Amniotic epithelial cell (primary cell): ENCODE measurements at places on chromosomes 5 and 9.

- peak; percentile 23 for DNase-seq
Observed at GRCh38 chr5:172496671-172497371, 42.5 kb upstream of the SH3PXD2B start.

GRCh38 chr5:19406576-19407365 is 581.2 kb downstream of the CDH18 start:
- DNase-seq = no peak

- DNase-seq = peak; percentile 54
Observed at GRCh38 chr5:66849803-66850202, 253.6 kb downstream of the MAST4 start.

DNA sequence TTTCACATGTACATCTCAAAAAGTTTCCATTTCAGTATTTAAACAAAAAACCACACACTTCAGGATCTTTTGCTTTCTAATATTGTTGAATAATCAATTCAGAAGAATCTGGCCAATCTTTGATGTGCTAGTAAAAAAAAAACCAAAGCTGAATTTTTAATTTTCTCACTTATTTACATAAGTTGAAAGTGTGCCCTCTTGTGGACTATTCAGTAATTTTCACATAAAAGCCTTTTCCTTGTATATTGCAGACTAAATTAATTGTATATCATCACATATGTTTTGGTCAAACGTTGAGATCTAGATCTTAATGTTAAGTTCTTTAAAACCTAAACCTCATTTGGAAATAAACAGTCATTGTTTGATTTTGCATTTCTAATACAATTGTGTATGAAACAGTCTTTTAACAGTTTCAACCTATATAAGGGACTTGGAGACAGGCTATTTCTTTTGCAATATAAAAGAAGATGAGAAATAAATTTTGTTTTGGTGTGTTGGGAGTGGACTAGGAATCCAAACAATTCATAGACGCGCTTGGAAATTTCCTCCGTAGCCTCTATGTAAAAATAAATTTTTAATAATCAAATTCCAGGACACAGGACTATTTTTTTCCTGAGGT is 68.1 kb downstream of the NIPBL start:
- DNase-seq = peak; percentile 70

- DNase-seq = no peak
Observed at GRCh38 chr9:120911295-120911837, 15.2 kb downstream of the TRAF1 start.

DNA sequence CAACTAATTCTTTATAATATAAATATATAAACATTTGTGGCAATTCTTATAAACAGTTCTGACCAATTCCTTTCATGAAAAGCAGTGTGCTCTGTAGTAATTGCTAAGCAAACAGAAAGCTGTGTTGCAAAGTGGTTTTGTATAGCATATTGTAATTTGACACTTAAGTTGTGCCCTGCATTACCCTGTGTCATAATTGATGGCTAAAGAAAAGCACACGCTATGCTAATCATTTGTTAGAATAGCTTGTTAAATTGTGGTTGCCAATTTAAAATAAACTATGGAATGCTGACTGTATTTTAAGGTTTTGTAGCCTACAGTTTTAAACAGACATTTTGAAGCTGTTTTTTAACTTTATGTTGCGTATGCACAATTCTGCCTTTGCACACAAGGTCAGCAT is 140.0 kb downstream of the PBX3 start:
- DNase-seq = peak; percentile 21

DNA sequence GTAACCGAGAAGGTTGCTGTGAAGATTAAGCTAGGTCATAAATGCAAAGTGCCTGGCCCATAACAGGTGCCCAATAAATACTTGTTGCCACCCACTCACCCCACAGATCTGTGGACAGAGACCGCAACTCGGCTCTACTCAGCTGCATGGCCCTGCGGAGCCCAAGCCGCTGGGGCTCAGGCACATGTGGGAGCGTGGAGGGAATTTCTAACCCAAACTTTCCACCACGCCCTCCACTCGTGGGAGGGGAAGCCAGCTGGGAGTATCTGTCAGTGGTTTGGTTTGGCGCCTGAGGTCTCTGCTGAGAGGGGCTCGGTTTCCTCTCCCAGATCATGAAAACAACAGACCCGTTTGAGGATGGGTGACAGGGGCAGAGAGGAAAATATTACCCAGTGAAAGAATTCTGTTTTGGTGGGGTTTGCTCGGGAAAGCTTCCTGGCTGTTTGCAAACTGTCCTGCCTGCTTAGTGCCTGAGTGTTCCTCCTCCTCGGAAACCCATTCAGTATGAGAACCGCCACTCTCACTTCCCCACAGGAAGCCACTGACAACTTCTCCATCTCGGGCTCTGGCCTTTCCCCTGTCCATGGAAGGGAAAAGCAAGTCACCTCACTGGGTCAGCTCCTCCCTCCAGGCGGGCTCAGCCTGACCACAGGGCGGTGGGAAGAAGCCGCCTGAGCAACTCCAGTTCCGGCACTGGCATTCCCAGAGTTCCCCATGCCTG is 60.1 kb downstream of the RGS3 start:
- DNase-seq = peak; percentile 51

DNA sequence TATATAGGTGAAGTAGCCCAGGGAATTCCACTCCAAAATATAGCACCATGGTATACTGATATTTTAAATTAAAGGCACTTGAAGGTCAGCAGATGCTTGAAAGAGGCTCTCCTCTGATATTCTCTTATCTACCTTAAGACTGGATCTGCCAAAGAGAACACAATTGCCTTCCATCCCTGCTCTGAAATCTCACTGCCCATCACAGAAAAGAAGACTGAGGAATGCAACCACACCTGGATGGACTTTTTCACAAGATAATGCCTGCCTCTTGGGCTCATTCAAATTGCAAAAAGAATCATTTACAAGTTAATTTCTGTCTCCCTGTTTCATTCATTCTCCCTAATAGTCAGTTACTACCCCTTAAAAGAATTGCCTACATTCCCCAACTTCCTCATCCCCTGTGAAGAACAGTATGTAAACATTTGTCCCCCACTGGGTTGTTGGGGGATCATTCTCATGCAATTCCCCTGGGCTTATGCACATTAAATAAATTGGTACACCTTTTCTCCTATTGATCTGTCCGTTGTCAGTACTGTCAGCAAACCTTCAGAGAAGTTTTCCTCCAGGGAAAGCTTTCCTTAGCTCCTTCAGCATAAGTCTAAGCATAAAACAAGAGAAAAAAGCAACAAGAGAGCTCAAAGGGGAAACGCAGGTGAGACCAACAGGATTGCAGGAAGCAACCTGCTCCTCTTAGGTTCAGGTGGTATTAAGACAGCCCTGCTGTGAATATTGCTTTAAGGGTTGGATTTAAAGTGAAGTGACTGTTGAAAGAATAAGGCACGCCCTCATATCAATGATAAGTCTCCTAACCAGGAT is 171.4 kb upstream of the SLC30A5 start:
- DNase-seq = no peak

DNA sequence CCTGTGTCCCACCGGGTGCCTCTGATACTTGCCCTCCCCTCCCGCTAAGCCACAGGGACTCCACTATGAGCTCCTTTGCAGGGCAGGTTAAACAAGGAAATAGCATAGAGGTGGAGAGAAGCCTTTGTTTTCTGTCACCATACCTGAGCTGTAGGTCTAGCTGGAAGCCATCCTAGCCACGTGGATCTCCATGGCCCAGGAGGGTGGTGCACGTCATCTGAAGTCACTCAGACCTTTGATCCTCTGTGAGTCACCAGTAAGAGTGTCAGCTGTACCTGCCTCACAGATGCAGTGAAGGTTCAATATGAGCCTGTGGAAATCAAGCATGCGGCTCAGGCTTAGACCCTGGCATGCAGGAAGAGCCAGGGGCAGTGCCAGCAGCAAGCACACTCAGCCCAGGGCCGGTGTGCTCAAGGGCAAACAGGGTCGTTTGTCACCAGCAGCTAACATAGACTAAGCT is 55.1 kb downstream of the ASS1 start:
- DNase-seq = no peak

DNA sequence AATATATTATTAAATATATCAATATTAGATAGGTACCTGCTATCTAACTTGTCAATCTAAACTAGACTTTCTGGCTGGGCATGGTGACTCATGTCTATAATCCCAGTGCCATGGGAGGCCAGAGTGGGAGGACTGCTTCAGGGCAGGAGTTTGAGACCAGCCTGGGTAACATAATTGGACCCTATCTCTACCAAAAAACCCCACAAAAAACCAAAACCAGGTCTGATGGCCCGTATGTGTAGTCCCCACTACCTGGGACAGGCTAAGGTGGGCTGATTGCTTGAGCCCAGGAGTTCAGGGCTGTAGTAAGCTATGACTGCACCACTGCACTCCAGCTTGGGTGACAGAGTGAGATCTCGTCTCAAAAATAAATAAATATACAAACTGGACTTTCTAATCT is 55.0 kb downstream of the PJA2 start:
- peak; percentile 23 for DNase-seq

GRCh38 chr9:108069991-108070390 is 580.4 kb upstream of the KLF4 start:
- DNase-seq = no peak

DNA sequence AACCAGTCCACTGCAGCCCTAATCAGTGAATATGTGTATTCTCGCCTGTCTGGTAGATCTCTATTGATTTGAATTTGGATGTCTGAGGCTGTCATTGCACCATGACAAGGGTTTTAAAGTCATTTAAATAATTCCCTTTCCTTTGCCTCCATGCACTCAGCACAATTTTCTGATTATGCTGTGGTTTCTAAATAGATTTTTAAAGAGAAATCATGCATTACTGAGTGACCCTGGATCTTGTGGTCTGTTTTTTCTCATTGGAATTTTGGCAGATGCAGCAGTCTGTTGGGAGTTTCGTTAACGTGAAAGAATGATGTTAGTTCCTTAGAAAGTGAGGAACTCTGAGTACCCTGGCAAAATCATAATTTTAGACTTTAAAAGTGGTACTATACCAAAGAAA is 396.0 kb downstream of the LRRC70 start:
- no peak for DNase-seq
